ENCODE measurements at places on chromosomes 6 and 20.

DNA sequence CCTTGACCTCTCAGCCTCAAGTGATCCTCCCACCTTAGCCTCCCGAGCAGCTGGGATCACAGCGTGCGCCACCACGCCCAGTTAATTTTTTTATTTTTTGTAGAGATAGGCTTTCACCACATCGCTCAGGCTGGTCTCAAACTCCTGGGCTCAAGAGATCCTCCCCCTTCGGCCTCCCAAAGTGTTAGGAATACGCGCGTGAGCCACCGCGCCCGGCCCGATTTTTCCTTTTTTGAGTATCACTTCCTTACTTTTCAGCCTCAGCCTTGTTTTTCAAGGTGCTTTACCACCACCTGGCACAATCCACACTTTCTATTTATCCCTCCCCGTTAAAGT lies 791 bp upstream of the STX11 start:
- no peak for DNase-seq

DNA sequence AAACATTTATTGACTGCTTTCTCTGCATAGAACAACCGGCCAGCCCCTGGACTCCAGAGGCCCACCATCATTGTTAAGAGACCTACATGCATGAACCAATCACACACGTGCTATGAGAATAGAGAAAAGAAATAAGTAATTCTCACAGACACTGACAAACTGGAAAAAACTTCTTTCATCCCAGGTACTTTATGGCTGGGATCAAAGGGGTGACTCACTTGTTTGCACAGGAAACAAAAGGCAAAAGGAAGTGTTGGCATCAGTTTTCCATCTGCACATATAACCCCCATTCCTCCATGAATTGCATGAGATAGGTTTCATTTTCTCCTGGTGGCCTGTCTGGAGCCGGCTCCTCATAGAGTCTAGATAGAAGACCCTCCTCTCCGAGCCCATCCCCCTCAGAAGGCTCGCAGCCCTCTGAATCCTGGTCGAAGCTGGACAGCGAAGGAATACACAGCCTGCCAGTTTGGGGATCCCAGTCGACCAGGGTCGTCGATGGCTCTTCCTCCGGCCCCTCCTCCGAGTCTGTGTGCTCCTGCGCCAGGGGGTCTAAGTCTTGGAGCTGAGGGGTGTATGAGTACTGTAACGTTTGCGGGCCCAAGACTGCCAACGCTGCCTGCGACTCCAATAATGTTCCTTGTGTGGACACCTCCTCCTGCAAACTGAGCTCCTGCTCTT lies 43.3 kb downstream of the IL20RA start:
- DNase-seq, result no peak

DNA sequence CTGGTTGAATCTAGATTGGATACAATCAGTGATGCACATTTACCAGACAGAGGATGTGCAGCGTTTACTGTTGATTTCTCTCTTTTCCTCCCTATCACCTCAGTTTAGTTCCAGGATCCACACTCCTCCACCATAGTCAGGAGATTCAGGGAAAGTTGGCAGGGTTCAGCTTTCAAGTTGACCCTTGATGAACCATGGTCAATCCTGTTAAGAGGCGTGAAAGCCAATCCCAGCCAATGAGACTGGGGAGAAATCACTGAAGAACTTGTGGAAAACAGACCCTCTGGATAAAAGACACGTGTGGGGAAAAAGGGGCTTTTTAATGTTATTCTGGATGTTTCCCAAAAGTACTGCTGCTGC lies 19.2 kb upstream of the SCP2D1 start:
- DNase-seq, result no peak

DNA sequence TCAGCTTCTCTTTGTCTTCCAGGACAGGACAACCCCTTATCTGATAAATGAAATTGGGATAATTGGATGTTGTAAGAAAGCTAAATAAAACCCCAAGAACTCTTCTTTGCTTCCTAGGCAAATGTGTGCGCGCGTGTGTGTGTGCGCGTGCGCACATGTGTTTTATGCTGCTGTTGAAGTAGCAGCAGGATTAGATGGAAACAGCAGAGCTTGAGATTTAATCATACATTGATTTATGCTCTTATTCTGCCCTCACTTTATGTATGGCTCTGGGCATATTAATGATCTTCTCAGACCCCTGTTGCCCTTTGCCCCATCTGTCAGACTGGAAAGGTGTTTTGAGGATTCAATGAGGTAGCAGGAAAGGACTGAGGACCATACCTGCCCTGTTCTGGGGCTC lies 324.0 kb upstream of the MAP3K7 start:
- no peak for DNase-seq

DNA sequence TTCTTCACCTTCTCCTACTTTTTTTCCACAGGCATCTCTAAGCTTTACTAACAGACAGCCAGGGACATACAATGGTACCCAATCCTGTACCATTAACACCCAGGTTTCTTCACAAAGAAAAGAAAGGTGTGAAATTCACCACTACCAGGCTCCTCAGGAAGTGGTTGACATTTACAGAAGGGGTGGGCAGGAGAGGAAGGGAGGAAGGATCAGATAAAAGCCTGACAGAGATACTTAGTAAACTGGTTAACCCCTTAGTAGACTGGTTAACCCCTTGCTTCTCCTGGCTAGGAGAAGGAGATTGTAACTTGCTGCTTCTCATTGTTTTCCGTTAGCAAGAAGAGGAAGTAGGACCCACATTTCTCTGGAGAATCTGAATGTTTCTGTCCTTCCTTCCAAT lies 7.2 kb downstream of the SAMD3 start:
- no peak for DNase-seq

- DNase-seq, result no peak
These were observed 518.7 kb upstream of the RNF217 start for GRCh38 chr6:124443541-124443940.

- peak; percentile 28 for DNase-seq
These were observed 665 bp downstream of the RRAGD start for GRCh38 chr6:89411145-89412070.

DNA sequence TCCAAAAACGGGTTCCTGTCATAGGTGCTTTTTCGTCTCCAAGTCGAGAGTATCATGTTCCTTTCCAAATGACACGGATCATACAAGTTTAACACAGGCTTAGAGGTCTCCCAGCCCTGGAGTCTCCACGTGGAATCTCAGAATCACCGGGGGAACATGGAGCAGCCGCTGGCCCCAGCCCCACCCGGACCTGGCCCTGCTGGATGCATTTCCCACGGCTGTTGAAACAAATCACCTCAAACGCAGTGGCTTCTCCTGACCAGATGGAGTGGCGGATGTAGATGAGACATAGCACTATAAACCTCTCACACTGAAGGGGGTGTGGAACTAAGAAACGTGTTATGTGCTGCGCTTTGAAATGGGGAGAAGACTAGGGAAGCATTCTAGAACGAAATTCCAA lies 70.0 kb upstream of the FRMD1 start:
- DNase-seq, result no peak

GRCh38 chr6:150490586-150490985 lies 109.1 kb upstream of the PLEKHG1 start:
- DNase-seq, result no peak

- no peak for DNase-seq
These were observed 622.8 kb upstream of the EPHA7 start for GRCh38 chr6:94041945-94042709.

GRCh38 chr6:91941838-91942237 lies 1355.0 kb upstream of the MAP3K7 start:
- DNase-seq, result no peak

GRCh38 chr6:33875141-33875581 lies 71.4 kb upstream of the MLN start:
- DNase-seq, result peak; percentile 21

GRCh38 chr6:154888421-154889295 lies 106.5 kb upstream of the TIAM2 start:
- no peak for DNase-seq

DNA sequence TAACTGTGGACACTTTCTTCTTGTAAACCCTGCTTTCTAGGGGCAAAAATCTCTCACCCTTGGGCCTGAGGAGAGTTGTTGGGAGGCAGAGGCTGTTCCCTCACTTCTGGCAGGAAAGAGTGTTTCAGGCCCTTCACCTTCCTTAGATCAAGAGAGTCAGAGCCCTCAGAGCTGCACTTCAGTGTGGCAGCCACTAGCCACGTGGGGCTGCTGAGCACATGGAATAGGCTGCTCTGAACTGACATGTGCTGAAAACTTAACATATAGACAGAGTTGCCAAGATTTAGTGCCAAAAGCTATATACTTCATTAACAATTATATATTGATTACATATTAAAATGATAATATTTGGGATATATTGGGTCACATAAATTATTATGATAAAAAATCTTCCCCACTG lies 4.4 kb upstream of the LMBRD1 start:
- no peak for DNase-seq

- no peak for DNase-seq
These were observed 429.1 kb downstream of the ADGRB3 start for GRCh38 chr6:69064226-69064625.

- DNase-seq, result no peak
These were observed at the start of gene SLC23A2 for GRCh38 chr20:5001174-5002076. SLC23A2 (minus strand) TSS chr20:5001510; CDS start chr20:4932562, 68,948 bp downstream.

DNA sequence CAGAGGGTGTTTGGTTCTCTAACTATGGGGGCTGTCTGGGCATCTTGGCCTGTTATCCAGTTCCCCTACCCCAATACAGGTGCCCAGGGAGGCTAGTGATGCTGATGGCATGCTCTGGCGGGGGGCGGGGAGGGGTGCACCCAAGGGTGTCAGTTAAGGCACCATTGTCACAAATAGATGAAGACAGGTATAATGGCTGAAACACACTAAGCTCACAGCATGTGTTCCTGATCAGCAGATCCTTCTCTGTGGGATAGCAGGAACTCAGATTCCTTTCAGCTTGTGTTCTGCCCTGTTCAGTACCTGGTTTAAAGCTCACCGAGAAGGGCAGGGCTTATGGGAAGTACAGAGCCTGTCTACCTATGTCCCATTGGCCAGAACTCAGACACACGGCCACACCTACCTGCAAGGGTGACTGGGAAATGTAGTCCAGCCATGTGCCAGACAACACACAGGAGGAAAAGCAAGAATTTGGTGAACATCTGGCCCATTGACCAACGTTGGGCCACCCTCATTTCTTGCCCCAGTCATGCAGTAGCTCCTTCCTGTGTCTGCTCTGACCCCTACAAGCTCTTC lies 3.4 kb upstream of the RSPO4 start:
- no peak for DNase-seq

- no peak for DNase-seq
These were observed 2.1 kb downstream of the GABRR2 start for GRCh38 chr6:89313006-89313405.

DNA sequence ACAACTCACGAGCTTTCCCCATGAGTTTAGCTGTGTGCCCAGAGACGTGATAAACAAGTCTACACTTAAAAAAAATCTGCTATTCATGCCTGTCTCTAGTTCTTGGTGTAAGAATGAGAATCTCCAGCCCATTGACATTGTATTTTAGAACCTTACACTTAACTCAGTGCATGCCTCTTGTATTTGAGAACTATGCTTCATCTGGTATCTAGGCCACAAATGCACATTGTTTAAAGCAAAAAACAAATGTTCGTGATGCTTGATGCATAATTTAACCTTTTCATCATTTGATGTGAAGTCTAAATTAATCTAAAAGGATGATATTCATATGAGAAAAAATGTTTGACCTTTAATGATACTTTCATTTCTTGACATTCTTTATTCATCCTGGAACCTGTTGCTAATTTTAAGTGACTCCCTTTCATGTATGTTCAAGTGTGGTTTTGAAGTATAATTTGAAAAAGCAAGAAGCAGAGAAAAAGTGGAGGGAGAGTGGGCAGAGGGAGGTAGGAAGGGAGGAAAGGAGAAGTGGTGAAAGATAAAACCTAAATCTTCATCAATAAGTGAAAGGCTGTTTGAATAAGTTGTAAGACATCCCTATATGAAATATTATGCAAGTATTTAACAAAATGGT lies 116.9 kb downstream of the PFDN4 start:
- no peak for DNase-seq

DNA sequence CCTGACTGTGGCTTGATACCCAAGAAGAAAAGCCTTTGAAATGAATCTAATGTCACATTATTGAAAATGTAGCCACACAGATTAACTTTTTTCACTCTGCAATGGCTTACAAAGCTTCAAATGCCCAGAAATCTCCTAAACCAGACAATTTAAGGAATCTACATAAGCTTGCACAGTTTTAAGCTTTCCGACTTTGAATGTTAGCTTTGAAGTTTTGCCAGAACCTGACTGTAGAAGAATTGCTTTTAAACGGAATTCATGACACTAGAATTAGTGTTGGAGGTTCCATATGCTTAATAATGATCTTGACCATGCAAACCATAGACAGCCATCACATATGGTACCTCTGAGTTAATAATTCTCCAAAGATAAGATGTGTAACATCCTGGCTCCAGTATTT lies 798.5 kb upstream of the EPHA7 start:
- no peak for DNase-seq

- no peak for DNase-seq
These were observed 79.9 kb upstream of the BHLHE23 start for GRCh38 chr20:63086421-63087235.

DNA sequence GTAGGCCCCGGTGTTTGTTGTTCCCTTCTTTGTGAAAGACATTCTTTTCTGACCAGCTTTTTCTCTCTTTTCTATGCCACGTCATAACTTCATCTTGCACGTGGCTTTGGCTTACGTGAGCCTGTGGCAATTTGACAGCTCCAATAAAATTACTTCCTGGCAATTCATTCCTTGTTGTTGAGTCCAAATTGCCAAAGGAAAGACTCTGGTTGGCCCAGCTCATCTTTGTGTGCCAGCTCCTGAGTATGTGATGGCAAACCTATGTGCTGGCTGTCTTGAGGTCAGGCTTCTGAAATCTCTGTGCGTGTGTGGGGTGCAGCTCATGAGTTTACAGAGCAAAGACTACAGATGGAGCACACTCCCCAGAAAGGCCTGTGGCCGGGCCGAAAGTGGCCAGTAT lies 272.5 kb upstream of the SGK1 start:
- DNase-seq, result no peak

- DNase-seq, result no peak
These were observed 14.2 kb downstream of the FARS2 start for GRCh38 chr6:5275497-5275896.

GRCh38 chr20:19026121-19026878 lies 186.1 kb upstream of the SLC24A3 start:
- DNase-seq, result no peak

DNA sequence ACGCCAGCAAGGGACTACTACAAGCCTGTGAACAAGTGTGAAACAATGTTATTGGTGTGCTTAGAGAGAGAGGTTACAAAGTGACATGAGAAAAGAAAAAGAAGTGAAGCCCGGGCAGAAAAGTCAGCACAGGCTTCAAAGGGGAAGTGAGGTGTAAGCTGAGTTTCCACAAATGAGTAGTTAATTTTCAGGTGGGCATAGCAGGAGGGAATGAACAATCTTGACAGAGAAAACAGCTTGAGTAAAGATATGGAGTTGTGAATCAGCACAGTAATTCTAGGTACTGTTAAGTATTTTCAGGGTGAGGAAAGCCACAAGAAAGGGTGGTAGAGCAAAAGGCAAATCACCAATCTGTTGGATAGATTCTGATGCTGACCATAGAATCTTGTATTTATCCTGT lies 4.3 kb downstream of the KCNQ5 start:
- DNase-seq, result no peak

- DNase-seq, result no peak
These were observed 8.3 kb upstream of the PRDM1 start for GRCh38 chr6:106077881-106078280.

GRCh38 chr6:108423982-108424705 lies 129.3 kb downstream of the AFG1L start:
- no peak for DNase-seq
